GM18507 (cell line): ENCODE measurements at places on chromosomes 6 and 20.
A peak's percentile ranks its signal among the peaks of the same experiment; 100 is the strongest.

GRCh38 chr20:59831916-59832270 lies 101.5 kb downstream of the SYCP2 start:
- DNase-seq = no peak

DNA sequence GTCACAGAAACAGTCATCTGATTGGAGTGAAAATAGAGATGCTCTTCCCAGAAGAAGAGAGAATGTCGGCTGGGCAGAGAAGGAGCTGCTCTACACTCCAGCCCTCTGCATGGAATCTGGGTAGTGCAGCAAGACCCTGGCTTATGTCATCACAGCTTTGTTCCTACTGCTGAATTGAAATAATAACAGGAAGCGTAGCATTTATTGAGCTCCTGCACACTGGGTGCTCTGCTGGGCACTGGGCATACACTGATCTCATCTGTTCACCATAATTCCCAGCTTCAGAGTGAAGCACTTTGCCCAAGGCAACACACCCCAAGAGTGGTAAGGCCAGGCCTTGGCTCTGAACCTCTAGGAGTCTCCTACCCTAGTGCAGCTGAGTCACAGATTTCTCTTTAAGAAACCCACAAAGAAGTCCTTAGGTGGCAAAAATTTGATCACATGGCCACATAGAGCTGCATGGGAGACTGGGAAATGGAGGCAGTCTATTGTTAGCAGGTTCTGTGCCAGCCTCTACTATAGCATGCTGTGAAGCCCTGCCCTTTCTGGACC lies 3.9 kb upstream of the SDCBP2 start:
- no peak for DNase-seq

DNA sequence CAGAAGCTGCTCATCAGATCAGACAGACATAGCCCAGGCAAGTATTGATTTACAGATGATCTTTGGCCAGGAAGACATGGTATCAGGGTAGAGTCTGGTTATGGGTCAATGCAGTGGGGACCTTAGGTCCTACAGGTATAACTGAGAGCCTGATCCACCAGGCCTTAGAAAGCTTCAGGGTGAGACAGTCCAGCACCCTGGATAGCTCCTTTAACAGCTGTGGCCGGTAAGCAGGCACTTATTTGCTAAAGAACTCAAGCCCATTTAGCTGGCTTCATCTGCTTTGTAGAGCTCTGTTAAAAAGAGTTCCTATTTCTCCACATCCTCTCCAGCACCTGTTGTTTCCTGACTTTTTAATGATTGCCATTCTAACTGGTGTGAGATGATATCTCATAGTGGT lies 39.6 kb downstream of the ESR1 start:
- DNase-seq = no peak

GRCh38 chr6:51105357-51105756 lies 286.7 kb downstream of the TFAP2B start:
- no peak for DNase-seq

- DNase-seq = no peak
Measured at GRCh38 chr20:6012179-6012578, 41.7 kb downstream of the LRRN4 start.

- DNase-seq = no peak
Measured at GRCh38 chr20:53287357-53288042, 306.1 kb downstream of the ZNF217 start.

- DNase-seq = no peak
Measured at GRCh38 chr6:70315079-70315751, 12.3 kb upstream of the COL9A1 start.

DNA sequence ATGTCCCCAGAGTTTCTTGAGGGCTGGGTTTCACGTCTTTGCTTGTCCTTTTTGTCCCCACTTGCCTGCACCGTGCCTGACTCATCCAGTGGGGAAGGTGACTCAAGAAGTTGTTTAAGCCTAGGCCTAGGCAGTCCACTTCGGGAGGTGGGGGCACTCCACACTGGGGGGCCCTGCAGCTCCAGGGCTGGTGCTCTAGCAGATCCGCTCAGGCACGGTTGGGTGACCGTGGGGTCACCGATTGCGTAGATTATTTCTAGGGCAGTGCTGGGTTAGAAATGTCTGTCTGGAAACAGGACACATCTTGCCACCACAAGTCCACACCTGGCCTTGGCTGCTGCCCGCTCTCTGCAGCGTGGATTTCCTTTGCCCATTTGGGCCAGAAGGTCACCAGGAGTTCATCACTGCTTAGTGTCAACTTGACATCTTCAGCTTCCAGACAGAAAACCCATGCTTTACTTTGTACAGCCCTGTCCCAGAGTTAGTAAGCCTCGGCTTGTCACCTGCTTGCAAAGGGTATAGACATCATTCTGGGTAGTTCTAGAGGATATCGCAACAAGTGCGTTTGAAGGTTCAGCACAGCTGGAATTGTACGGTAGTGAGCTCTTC lies 13.6 kb upstream of the C20orf144 start:
- no peak for DNase-seq

- peak; percentile 77 for DNase-seq
Measured at GRCh38 chr6:109482905-109483734, at the start of gene ZBTB24. Gene ZBTB24 (minus strand): TSS chr6:109483219. CDS start chr6:109482026, 1,193 bp downstream.

GRCh38 chr20:2101057-2101864 lies at the start of gene STK35:
Gene STK35 (plus strand): TSS chr20:2101827. CDS start chr20:2101882, 55 bp downstream.
- peak; percentile 69 for DNase-seq

DNA sequence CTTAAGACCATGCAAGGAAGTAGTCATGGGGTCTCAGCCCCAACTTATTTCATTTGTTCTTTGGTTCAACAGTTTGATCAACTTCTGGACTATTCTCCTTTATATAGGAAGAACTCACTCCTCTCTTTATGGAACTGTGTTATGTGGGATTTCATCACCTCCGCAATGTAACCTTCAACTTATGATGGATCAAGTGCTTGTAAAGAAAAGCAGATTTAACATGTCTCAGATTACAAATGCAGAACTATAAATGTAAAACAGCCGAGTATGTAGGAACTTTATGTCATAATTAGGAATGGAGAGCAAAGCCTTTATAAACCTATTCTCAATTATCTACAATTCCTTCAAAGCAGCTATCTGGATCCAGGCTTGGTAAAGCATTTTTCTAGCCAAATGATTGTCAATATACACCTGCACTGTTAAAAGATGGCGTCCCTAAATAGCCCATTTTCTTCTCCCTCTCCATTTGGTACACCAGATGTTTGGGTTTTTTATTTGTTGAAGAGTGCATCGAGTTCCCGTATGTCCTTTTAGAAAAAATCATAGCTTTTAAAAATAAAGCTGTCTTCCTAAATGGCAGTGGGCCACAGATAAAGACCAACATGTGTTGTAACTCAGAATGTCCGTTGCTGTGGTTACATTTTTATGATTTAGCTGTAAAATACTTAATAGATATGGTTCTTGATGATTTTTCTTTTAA lies 985.1 kb upstream of the SLC35B3 start:
- DNase-seq = no peak

- no peak for DNase-seq
Measured at GRCh38 chr6:34334796-34335416, 57.6 kb downstream of the NUDT3 start.

- no peak for DNase-seq
Measured at GRCh38 chr6:19852927-19853326, 15.8 kb downstream of the ID4 start.

DNA sequence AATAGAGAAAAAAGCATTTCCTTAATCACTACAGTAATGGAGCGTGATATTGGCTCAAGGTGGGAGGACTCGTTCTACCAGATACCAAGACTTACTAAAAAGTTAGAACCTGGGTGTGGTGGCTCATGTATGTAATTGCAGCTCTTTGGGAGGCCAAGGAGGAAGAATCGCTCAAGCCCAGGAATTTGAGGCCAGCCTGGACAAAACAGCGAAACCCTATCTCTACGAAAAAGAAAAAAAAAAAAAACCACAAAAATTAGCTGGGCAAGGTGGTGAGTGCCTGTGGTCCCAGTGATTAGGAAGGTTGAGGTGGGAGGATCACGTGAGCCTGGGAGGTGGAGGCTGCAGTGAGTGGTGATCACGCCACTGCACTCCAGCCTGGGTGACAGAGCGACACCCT lies 24.0 kb upstream of the ATRN start:
- DNase-seq = no peak

DNA sequence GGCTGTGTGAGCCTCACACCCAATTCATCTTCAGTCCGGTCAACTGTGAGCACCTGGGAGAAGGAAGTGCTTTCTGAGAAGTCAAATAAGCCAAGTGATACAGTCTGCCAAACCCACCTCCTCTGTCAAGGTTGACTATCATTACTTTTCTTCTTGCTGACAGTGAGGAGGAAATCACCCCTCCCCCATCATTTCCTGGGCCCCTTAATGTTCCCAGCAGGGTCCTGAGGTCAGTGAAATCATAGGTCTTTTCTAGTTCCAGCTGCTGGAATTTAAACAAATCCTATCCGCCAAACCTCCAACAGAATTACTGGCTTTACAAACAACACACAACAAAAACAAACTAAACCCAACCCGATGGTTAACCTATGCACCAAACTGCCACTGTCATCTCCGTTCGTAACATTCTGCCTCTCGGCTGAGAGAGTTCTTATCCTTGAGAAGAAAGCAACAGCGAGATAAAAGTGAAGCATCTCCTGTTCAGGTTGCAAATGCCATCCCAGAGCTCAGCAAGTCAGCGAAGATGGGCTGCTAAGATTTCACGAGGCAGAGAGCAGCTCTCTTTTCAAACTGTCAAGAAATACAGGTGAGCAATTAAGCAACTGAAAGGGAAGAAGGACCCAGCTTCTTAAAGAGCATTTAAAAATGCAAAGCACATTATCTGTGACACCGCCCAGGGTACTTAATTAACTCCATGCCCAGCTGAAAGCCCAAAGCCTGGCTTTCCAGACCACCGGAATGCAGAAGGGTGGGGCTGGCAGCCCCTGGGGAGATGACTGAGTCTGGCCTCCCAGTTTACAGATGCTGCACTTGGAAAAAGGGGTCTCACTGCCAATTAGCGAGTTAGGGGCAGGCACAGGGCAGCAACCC lies 24.7 kb downstream of the GFOD1 start:
- no peak for DNase-seq

DNA sequence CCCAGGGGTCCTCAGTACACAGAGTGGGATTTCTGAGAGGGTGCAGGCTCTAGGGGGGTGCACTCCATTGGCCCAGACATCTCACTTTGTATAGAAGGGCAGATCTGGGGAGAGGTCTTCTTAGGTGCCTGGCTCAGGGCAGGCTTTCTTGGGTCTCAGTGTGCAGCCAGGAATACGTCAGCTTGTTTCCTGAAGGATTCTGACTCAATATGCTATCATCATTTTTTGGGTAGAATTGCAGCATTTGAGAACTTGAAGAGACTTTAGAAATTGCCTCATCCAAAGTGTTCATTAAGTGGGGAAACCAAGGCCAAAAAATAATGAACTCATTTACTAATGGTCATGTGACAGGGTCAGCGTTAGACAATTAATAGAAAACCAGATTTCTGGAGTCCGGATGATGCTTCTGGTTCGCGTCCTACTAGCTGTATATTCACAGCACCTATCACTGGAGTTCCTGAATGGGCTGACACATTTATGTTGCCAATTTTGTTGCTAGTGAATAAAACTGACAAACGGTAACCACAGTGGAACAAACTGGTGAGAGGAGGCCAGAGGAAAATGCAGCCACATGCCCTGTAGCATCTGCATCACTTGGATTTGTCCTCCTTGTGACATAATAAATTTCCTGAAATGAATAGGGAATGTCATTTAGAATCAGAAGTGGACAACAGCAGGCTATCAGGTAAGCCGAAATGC lies 238.9 kb downstream of the TBC1D7 start:
- no peak for DNase-seq

DNA sequence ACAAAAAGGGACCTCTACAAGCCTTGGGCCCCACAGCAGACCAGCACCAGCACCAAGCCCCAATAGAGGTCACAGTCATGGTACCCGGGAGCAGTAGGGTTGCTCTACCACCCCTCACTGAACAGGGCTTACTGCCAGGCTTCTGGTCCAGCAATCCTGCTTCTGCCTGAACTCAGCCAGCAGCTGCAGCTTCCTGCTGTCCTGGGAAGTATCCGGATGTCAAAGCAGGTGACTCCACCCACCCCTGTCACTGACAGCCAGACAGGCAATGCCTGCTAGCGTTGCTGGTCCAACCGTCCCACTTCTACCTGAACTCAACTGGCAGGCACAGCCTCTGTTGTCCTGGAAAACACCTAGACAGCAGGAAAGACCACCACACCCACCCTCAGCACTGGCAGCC lies 47.0 kb upstream of the PCSK2 start:
- DNase-seq = no peak

DNA sequence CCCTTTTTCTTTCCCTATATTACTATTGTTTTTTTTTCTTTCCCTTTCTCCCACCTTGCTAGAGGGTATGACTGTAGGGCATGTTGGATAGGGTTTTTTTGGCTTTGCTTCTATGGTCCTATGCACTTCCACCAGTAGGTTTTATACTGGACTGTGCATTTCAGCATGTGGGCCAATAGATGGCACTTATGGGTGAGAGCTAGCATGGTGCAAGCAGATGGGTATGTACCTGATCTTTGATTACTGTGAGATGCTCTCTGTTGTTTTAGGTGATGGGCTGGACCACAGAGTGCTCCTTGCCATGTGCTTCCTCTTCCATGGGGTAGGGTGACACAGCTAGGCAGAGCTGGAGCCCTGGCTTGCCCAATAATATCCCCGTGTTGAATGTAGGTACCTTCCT lies 128.5 kb upstream of the CHD6 start:
- no peak for DNase-seq

- DNase-seq = no peak
Measured at GRCh38 chr6:44527181-44527580, 139.7 kb downstream of the CDC5L start.

- DNase-seq = no peak
Measured at GRCh38 chr6:6412221-6412620, 91.8 kb upstream of the F13A1 start.

DNA sequence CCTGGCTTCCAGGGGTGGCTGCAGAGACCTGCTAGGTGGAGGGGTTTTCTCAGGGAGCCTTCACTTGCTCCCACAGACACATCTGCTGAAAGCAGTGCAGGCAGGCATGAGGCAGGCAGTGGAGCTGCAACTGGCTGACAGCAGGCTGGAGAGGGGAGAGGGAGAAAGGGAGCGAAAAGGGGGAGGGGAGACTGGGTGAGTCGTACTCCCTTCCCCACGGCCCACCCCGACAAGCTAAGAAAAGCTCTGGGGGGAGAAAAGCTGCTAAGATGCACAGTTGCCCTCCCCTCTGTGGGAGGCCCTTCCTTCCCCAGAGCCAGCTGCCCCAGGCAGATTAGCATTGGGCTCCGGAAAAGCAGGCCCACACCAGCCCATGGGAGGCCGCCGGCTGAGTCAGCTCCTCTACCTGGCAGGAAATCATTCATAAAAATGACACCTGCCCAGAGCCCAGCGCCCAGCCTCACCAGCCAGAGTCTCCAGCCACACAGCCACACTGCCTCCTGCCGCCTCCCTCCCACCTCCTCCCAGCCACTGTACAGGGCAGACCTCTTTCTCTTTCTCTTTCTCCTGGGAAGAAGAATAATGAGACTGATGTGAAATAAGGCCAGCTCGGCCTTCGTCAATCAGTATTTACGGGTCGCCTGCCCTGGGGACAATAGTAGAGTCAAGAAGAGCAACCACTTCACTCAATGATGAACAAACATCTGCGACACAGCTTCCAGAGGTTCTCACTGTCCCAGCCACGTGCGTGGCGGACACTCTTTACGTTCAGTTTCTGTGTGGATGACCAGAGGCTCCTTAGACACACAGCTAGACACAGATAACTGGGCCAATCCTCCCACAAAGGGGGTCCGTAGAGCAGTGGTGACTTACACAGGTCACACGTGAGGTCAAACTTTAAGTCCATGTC lies 7.7 kb upstream of the C20orf203 start:
- no peak for DNase-seq

GRCh38 chr6:25065666-25066065 lies 129.9 kb upstream of the RIPOR2 start:
- no peak for DNase-seq
